ENCODE measurements at places on chromosomes 11 and 22. TPM values are rescaled to one million over a fixed set of nuclear protein-coding genes. Genes with fewer than 3 reads are reported as not detected.

- DNase-seq = no peak
Measured at GRCh38 chr11:38818720-38819119, 2220.7 kb upstream of the RAG2 start.

Gene CECR2
- polyA plus RNA-seq = 0.99 TPM

Gene CDCA5
- polyA plus RNA-seq = 1.2 TPM

DNA sequence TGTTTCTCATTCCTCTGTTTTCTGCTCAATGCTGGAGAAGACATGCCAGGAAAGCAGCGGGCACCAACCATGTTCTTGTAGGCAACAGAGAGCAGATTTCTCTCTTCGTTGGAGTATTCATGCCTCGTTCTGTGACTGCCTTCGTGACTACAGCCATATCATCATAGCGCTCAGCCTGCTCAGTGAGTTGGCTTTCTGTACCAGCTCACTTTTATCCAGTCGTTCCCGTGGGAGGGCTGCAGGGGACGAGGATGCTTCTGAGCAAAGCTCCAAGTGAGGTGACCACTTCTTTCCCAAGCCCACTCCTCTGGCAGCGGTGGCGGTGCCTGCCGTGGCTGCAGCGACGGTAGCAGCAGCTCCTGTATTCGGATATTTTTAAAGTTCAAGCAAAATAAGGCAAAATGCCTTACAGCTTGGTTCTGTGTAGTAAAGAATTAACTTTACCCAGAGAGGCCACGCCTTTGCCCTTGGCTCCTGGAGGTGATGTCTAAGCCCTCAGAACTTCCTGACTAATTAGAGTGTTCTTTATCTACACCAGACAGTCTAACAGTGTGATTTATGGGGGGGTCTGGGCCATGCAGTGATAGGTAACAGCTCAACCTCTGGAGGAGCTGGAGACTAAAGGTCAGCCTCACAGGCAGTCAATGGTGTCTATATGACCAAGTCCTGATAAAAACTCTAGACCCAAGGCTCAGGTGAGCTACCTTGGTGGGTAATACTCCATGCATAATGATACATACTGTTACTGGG, 35.3 kb downstream of the LDHAL6A start:
- no peak for DNase-seq

Gene PGGHG
- polyA plus RNA-seq = 0.25 TPM

DNA sequence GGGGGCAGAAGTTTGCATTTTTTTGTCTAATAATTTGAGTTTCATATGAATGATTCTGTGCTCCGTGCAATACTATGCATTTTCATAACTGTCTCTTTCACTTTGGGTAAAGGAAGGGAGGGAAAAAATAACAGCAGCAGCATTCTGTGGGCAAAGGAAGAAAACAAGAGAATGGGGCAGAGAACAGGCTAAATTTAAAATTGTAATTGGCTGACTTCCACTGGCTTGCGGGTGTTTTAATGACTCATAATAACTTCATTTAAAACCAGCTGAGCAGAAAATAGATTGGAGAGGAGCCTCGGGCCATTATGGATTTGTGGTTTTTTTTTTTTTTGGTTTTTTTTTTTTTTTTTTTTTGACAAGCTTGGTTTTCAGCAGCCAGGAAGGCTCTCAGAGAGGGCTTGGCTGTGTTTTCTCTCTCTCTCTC, 107.4 kb downstream of the ZBTB16 start:
- DNase-seq = no peak

- DNase-seq = no peak
Measured at GRCh38 chr11:36019722-36020121, 75.9 kb downstream of the LDLRAD3 start.

- DNase-seq = no peak
Measured at GRCh38 chr11:43549624-43550023, 130.9 kb upstream of the HSD17B12 start.

Gene CCDC85B
- polyA plus RNA-seq = not detected

Gene DSCAML1
- polyA plus RNA-seq = 2.2 TPM

- DNase-seq = no peak
Measured at GRCh38 chr22:43510281-43511070, 98.7 kb downstream of the MPPED1 start.

Gene FGF4
- polyA plus RNA-seq = not detected

- DNase-seq = no peak
Measured at GRCh38 chr11:17531636-17532113, 12.5 kb downstream of the USH1C start.

- no peak for DNase-seq
Measured at GRCh38 chr11:26575946-26576345, 3.9 kb upstream of the MUC15 start.

Gene YPEL1
- polyA plus RNA-seq = 8.5 TPM

GRCh38 chr22:38957046-38957770, at the start of gene APOBEC3A:
Gene APOBEC3A (plus strand): TSS chr22:38957609. CDS start chr22:38957692, 83 bp downstream.
- DNase-seq = no peak

GRCh38 chr11:44286268-44286880, 23.6 kb downstream of the ALX4 start:
- no peak for DNase-seq

DNA sequence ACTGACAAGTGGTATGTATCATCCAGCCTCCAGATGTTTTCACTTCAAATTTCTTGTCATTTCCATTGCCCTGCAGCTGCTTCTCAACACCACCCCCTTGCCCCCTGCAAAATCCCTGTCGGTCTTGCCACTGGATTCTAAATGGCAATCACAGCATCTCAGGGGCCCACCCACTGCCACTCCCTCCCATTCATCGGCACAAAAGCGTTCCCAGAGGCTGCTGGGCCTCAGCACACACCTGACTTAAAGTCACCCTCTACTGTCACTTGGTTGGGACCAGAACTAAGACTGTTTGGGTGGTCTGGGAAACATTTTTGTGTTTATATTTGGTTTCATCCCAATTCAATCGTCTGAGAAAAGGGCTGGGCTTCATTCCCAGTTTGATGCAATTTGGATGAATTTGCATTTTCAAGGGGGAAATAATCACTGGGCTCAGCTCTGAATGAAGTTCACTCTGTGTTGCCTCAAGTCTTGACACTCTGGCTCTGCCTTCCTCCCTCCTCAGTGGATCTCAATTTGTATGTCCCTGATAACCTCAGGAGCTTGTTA, 27.1 kb downstream of the SYT13 start:
- no peak for DNase-seq

DNA sequence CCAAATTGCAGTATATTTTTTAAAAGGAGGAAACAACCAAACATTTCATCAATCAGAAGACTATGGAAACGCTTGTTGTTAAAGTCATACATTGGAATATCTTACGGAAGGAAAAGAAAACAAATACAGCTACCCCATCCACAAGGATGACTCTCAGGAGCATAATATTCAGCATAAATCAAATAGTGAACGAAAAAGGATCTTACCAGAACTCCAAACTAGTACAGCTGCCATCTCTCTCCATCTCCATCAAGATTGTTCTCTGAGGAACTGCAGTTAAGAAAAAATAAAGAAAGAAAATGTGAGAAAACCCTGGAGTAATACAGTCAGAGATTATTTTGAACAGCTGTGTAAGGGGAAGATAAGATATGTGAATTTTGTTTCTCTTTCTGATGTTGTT, 299.8 kb upstream of the CNTN5 start:
- DNase-seq = no peak

Gene NAT10
- polyA plus RNA-seq = 60.2 TPM

- DNase-seq = no peak
Measured at GRCh38 chr11:113243696-113244095, 70.7 kb upstream of the TTC12 start.

- no peak for DNase-seq
Measured at GRCh38 chr11:27285761-27286160, 77.3 kb downstream of the CCDC34 start.

Gene C11orf91
- not detected for polyA plus RNA-seq

Data from ovary (tissue), 10 donors.